Smooth muscle cell of the coronary artery (primary cell): ENCODE measurements at places on chromosomes 2 and 18. TPM values are rescaled to one million over a fixed set of nuclear protein-coding genes. Genes with fewer than 3 reads are reported as not detected.

TAF1B gene
- total RNA-seq: 15.7 and 39.7 TPM in 2 replicates

KCNE4 gene
- 0.38 and 15.8 TPM in 2 replicates for total RNA-seq

IKZF2 gene
- 7.6 and 10.8 TPM in 2 replicates for total RNA-seq

IL1RL1 gene
- total RNA-seq: 0.23 and 2.0 TPM in 2 replicates

DPP4 gene
- total RNA-seq: 42.1 and 649 TPM in 2 replicates

MYL1 gene
- not detected in 2 replicates for total RNA-seq

IL36B gene
- not detected in 2 replicates for total RNA-seq

YWHAQ gene
- 232 and 254 TPM in 2 replicates for total RNA-seq

CCDC148 gene
- 0.35 and 0.38 TPM in 2 replicates for total RNA-seq

SULT1C2 gene
- total RNA-seq: 1.1 TPM in 1 of 2 replicates, not detected in the other

RGPD8 gene
- 4.8 and 20.5 TPM in 2 replicates for total RNA-seq

TGFA gene
- 1.7 TPM in 1 of 2 replicates, not detected in the other for total RNA-seq

CRACDL gene
- 1.2 TPM in 1 of 2 replicates, not detected in the other for total RNA-seq

DES gene
- 0.15 and 11.8 TPM in 2 replicates for total RNA-seq

POTEI gene
- not detected in 2 replicates for total RNA-seq

EFR3B gene
- 1.1 and 3.0 TPM in 2 replicates for total RNA-seq

GYPC gene
- 62.5 and 189 TPM in 2 replicates for total RNA-seq

GKN1 gene
- total RNA-seq: not detected in 2 replicates

CLEC4F gene
- not detected in 2 replicates for total RNA-seq

ERBB4 gene
- total RNA-seq: under 0.01 and 5.0 TPM in 2 replicates

PROKR1 gene
- not detected in 2 replicates for total RNA-seq

ME2 gene
- 18.1 and 29.0 TPM in 2 replicates for total RNA-seq
